Cortex of kidney (tissue), 1 donor: ENCODE measurements at places on chromosomes 2 and 18.

- no peak for DNase-seq
Measured at GRCh38 chr2:218829868-218830451, 1.6 kb downstream of the PRKAG3 start.

DNA sequence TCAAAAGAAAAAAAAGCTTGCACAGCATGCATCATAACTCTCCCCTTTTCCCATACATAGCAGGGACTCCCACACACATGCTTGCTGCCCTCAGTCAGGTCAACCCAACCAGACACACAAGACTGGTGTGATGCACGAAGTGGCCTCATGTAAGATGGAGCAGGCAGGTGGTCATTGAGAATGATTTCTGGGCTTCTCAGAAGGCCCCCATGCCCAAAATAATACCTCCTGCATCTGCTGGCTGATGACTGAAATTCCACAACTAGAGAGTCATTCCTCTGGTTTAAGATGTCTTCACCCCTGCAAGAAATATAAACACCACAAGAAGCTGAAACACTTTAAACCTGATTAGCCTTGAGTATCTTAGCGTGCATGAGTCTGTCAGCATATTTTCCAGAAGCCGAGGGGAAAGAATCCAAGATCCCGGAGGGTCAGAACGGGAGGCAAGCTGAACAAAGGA is 131.1 kb downstream of the AFF3 start:
- DNase-seq: no peak

DNA sequence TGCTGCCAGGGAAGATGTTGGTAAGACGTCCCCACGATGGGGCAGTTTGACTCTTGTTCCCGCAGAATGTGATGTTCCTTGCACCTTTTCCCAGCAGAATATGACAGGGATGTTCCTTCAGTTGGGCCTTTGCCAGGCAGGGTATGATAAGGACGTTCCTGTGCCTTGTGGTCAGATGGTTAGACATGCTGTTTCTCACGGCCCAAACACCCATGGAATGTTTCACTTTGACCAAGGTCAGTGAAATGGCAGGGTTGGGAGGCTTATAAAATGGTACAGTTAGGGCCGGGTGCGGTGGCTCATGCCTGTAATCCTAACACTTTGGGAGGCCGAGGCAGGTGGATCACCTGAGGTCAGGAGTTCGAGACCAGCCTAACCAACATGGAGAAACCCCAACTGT is 40.3 kb upstream of the YPEL5 start:
- no peak for DNase-seq

DNA sequence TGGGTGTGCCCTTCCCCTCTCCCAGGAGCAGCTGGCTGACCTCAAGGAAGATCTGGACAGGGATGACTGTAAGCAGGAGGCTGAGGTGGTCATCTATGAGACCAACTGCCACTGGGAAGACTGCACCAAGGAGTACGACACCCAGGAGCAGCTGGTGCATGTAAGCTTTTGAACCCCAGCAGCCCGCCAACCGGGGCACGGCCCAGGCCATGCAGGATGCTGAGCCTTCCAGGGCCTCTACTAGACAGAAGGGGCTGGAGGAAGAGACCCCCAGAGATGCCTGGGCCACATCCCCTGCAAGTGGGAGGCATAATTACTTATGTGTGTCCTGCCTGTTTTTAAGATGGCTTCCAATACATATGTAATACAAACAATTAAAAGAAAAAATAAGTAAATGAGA is 239.3 kb downstream of the GLI2 start:
- no peak for DNase-seq

DNA sequence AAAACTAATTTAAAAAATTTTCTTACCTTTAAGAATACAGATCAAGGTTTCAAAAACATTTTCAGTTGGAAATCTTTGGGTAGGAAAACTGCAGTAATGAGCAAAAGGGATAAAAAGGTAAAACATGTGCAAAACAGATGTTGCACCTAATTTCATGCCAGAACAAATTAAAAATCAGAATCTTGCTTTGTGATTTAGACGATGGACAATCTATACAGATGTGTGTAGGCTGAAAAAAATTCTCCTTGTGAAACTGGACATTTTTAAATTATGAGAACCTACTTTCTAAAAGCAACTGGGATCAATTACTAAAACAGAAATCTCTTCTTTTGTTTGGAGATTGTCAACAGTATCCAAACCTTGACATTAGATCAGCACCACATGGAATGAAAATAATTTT is 183.2 kb upstream of the ITGA4 start:
- DNase-seq: no peak

DNA sequence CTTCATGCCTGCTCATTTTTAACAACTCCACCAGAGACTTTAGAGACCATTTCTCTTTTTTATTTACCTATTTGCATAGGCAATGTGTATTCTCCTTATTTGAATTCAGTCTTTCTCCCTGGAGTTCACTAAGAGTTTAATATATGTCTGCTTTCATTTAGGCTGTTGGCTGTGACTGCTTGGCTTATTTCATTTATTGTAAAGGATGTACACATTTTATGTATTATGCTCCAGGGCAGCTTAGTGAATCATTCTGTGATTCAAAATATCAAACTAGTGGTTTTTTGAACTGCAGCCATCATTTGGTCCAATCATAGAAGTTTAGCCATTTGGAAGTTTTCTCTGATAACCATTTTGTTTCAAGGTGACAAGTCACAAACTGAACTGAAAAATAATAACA is 229.6 kb downstream of the LPIN1 start:
- no peak for DNase-seq

GRCh38 chr2:233433029-233433428 is 78.7 kb downstream of the DGKD start:
- DNase-seq: no peak

DNA sequence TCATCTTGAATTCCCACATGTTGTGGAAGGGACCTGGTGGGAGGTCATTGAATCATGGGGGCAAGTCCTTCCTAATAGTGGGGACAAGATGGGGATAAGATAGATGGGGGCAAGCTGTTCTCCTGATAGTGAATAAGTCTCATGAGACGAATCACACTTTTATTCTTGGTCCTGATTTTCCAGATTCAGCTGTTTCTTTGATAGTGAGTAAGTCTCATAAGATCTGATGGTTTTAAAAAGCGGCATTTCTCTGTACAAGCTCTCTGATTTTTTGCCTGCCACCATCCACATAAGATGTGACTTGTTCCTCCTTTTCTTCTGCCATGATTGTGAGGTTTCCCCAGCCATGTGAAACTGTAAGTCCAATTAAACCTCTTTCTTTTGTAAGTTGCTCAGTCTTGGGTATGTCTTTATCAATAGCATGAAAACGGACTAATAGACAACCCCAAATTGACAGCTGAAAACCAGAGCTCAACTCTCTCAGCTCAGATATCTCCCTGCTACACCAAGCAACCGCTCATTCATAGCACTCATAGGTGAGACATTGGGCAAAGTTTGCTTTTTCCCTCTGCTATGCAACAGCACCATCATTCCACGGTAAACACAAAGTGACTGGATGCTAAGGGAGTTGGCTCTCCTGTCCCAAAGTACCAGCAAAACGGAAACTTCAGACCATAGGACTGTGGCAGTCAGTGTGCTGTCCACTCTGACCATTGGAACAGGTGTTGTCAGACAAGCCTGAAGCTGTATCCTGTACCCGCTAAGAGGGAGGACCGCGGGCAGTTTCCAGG is 44.9 kb upstream of the TBC1D8 start:
- DNase-seq: no peak

DNA sequence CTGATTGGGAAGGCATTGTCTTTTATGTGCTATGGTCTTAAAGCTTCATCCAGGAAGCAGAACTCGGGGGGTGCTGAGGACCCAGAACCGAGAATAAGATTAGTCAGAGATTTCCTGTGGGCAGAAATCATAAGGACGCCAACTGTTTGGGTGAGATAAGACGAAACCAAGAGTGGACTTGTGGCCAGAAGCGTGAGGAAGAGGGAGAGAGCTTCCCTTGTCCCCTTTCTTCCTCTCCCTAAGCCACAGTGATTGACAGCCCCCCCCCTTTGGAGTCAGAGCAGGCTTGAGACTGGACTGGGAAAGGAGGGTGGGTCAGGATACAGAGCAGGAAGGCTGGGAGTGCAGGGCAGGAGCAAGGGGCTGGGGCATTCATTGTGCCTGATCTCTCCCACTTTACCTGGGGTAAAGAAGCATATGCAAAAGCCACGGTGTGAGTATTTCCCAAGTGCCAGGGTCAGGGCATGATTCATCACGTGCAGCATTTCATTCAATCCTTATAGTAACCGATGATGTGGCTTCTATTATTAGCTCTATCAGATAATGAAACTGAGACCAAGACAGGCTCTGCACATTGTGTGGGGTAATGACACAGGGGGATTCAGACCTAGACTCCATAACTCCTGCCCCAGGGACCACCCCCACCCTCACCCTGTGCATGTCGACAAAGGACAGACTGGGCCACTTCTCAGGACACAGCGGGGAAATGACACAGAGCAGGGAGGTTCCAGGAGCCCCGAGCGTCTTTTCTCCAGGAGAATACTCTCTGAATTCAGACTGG is 3.0 kb upstream of the IL1RN start:
- DNase-seq: no peak

DNA sequence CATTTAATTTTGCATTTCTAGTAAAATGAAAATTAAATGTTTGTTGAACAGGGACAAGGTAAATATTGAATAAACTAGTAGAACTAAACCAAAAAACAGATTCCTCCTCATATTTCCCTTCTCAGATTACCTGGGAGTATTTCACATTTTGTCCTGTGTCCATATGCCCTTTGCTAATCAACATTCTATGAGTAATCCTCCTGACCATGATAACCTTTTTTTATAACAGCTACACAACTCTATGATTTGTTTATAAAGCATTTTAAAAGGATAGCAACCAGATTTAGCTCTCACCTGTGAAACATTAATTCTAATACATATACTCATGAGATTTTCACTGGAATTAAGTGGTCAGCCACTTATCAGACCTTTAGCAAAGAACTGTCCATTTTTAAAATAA is 7.1 kb upstream of the DSG2 start:
- no peak for DNase-seq

DNA sequence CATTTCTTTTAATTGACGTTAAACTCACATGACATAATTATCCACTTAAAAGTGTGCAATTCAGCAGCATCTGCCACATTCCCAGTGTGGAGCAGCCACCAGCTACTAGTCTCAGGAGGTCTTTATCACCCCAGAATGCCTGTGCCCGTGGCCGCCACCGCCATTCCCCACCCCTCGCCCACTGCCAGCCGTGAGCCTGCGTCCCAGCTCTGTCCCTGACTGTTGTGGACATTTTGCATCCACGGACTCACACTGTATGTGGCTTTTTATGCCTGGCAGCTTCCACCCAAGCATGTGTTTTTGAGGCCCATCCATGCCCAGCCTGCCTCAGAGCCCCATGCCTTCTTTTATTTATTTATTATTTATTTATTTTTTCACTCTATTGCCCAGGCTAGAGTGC is 9.2 kb downstream of the BOK start:
- DNase-seq: no peak

DNA sequence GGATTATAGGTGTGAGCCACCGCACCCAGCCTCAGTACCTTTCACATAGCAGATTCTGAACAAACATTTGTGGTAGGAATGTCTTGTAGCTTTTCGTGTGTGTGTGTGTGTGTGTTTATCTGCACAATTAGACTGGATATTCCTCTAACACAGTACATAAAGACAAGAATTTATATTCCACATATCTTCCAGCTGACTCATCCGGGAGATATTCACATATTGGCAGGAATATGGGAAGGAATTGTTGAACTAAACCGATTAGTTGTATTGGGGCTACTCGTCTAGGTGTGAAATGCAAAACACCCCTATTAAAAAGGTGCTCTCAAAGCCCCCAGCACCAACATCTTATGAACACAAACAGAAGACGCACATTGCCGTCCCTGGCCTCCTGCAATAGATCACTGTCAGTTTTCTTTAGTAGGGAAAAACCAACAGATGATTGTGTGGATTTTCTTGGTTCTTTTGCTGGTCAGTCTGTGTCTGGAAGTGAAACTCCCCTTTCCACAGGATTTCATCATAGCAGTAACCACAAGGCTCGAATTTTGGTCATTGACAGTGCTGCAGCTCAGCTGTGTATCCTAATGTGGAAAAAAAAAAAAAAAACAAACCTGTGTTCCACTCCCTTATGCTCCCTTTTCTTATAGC is 208.5 kb upstream of the ACVR2A start:
- DNase-seq: no peak

GRCh38 chr2:218010984-218011652 is 8.3 kb upstream of the TNS1 start:
- no peak for DNase-seq

GRCh38 chr2:130391872-130392670 is 36.2 kb downstream of the PTPN18 start:
- no peak for DNase-seq

- DNase-seq: no peak
Measured at GRCh38 chr2:48134704-48135103, 228.4 kb upstream of the FBXO11 start.

DNA sequence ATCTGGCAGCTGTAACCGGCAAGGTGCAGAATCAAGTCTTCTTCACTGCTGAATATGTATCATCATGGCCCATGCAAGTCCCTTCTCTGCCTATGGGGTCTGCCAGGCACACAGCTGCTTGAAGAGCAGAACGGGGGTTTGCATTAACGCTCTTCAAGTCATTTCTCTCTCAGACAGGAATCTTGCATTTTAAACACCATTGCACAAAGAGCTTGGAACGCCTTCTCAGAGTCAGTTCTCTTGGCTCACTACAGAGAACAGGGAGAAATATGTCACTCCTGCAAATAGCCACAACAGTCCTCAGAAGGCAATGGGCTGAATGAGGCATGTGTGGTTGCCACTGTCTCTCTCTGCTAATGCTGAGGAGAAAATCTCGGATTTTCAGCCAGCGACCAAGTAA is 2173.5 kb upstream of the PIK3C3 start:
- DNase-seq: no peak
